ENCODE measurements at places on chromosomes 3 and 15. TPM values are rescaled to one million over a fixed set of nuclear protein-coding genes. Genes with fewer than 3 reads are reported as not detected.
A peak's percentile ranks its signal among the peaks of the same experiment; 100 is the strongest.

FGF12 gene
- 2.5 TPM for total RNA-seq

MYRIP gene
- total RNA-seq = 11.9 TPM

DNA sequence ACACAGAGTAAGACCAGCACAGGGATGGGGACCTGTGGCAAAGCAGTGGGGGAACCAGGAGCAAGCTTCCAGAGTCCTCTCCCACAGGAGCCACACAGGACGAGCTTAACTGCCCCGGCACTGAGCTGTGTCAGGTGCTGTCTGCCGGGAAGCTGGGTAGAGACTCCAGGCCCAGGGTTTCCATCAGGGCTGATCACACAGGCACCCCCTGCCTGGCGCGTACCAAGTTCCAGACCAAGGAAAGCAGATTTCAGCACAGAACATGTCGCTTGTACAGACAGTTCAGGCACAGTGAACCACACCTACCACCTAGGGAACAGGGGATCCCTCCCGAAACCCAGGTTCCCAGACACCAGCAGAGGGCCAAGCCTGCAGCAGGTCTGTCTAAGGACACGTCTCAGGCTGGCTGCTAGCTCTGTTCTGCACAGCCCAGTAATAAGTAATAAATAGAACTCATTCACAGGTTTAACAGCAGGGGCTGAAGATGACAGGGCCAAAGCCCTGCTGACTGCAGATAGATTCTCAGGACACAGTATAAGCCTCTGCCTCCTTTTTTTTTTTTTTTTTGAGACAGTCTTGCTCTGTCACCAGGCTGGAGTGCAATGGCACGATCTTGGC is 30.2 kb upstream of the OCA2 start:
- DNase-seq = no peak

DNA sequence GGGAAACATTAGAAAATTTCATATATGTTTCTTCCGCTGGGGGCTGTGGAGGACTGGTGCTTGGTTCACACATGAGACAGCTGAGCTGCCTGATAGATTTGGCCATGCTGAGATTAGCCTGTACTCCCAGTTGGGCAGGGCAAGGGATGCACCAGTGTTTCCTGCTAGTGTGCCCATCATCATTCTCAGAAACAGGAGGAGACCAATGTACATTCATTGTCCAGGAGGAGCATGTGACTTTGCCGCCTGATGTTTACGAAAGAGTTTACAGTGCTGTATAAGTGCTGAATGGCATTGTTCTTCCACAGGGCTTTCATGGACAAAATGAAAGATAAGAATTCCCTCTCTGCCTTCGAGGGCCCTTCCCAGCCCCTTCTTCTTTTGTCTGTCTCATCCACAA is 311.1 kb upstream of the THBS1 start:
- peak; percentile 32 for DNase-seq

- DNase-seq = no peak
Observed at GRCh38 chr3:28586325-28586724, 237.7 kb upstream of the AZI2 start.

DNA sequence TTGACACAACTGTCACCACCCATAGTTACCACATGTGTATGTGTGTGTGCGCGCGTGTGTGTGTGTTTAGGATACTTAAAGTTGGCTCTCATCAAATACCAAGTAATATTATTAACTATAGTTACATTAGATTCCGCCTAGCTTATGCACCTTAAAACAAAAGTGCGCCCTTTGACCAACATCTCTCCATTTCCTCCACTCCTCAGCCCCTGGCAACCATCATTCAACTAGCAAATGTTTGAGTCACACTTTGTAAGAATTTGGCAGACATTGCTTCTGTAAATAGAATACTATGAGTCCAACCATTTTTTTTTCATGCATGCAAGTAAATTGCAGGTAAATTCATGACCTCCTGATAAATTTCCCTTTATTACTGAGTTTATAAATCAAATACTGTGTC is 169.3 kb downstream of the GBE1 start:
- no peak for DNase-seq

PSTPIP1 gene
- total RNA-seq = not detected

DNA sequence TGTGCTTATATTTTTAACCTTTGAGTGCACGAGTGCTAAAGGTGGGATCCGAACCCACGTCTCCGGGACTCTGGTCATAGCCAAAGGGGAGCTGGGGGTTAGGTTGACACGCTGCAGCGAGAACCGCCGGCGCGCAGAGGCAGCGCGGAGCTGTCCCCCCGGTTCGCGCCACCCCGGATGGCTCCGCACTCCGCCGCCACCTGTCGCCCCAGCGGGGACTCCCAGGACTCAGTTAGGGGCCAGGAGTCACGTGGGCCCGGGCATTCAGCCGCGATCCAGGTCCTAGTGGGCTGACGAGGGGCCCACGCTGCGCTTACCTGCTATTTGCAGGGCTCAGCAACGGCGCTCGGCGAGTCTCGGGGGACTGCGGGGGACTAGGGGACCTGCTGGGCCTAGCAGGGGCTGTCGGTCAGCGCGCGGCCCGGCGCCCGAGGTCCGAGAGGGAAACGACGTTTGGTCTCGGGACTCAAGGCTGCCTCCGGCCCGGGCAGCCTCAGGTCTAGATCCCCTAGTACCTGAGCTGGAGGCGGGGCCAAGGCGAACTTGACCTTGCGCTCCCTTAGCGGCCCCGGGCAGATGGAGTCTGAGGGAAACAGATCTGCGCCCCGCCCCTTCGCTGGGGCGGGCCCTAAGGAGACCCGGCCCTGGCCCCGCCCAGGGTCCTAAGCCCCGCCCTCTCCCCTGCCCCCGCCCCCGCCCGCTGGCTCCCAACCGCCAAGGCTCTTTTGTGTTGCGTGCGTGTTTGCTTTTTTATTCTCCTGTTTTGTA is at the start of gene NMNAT3:
TSS of gene NMNAT3 (minus strand) at position 585 of the 768 bp plus-strand sequence. CDS start 50,248 bp downstream, outside the sequence.
- DNase-seq = peak; percentile 62

DNA sequence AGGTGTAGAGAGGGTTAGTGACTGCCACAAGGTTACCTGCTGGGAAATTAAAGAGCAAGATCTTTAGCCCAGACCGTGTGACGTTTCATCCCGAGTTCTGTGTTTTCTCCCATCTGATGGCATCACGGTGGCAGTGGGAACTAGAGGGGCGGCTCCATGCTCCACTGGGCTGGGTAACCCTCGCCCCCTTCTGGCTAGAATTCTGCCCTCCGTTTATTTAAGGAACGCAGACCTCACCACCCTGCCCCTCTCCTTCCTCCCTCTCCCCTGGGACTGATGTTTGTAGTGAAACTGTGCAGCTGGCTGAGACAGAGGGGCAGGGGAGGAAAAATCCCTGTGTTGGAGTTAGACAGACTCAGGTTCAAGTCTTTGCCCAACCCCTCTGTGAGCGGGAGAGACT is 65.6 kb downstream of the ITGA11 start:
- no peak for DNase-seq

COMMD4 gene
- 114 TPM for total RNA-seq

- peak; percentile 89 for DNase-seq
Observed at GRCh38 chr3:156826144-156826895, at the start of gene LEKR1. Gene LEKR1 (plus strand): TSS chr3:156826353. CDS start chr3:156829330, 2,977 bp downstream.

ADAMTS17 gene
- total RNA-seq = not detected

GRCh38 chr3:62577153-62577552 is 203.8 kb upstream of the FEZF2 start:
- no peak for DNase-seq

GRCh38 chr3:159245871-159246270 is 444.0 kb downstream of the MFSD1 start:
- DNase-seq = no peak

GRCh38 chr15:52486003-52486996 is 42.4 kb downstream of the MYO5A start:
- no peak for DNase-seq

GRCh38 chr3:108322352-108322751 is 26.0 kb downstream of the HHLA2 start:
- peak; percentile 18 for DNase-seq

DNA sequence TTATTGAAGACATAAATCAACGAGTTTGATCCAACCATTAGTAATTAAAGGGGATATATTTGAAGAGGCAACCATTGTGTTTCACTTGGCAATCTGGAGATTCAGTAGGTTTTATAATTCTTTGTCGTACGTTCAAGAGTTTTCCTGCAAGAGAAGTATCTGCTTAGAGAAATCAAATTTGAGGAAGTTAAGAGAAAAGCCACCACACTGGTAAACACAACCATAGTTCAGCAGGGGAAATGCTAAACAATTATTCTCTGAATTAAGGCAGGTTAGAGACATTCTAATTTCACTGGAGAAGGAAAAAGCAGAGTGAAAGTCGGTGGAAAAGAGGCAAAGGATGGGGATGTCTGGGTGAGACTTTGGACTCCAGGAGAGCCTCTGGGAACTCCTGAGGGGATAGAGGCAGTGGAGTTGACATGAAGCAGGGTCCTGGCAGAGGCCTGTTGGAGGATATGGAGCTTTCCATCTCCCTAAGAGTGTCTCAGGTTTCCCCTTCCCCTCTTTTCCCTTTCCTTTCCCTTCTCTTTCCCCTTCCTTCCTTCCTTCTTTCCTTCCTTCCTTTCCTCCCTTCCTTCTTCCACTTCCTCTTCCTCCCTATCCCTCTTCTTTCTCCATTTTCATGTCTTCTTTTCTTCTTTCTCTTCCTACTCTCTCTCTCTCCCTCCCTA is 26.5 kb downstream of the SPINK8 start:
- DNase-seq = no peak

GRCh38 chr3:142652826-142653292 is 56.7 kb downstream of the PLS1 start:
- no peak for DNase-seq

GRCh38 chr15:77988347-77989295 is 88.9 kb downstream of the TBC1D2B start:
- no peak for DNase-seq

- no peak for DNase-seq
Observed at GRCh38 chr3:19183584-19183983, 35.3 kb downstream of the KCNH8 start.

CMSS1 gene
- total RNA-seq = 60.6 TPM

DNA sequence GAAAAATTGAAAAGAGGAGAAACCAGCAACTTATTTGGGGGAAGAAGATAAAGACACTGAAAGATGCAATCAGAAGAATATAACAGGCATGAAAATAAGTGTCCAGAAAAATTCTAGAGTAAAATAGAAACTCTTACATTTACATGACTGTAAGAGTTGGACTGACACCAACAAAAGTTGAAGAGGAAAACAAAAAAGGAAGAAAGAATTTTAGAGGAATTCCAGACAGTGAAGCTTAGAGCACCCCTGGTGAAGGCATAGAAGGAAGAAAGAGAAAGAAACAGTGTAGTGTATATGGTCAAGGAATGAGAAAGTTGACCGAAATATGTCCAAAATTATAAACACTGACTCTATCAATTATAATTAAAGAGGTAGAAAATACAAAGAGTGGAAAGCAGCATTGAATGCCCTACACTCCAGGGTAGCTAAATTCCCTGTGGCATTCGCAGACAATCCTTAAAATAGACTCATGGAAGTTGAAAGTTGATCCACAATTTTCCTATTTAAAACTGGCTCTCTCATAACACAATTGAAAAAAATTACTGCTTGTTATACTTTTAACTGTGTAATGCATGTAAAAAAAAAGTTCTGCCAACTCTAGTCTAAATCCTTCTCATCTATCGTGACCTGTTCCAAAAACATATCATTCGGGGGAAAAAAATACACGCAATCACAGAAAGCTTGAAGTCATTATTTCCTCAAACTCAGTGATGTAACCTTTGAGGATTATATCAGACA is 102.6 kb upstream of the ABI3BP start:
- DNase-seq = no peak

GRCh38 chr3:39288300-39288808 is 8.5 kb upstream of the CX3CR1 start:
- DNase-seq = peak; percentile 79

GRCh38 chr15:62737551-62737950 is 305.0 kb upstream of the TPM1 start:
- DNase-seq = no peak

SHC4 gene
- not detected for total RNA-seq

DNA sequence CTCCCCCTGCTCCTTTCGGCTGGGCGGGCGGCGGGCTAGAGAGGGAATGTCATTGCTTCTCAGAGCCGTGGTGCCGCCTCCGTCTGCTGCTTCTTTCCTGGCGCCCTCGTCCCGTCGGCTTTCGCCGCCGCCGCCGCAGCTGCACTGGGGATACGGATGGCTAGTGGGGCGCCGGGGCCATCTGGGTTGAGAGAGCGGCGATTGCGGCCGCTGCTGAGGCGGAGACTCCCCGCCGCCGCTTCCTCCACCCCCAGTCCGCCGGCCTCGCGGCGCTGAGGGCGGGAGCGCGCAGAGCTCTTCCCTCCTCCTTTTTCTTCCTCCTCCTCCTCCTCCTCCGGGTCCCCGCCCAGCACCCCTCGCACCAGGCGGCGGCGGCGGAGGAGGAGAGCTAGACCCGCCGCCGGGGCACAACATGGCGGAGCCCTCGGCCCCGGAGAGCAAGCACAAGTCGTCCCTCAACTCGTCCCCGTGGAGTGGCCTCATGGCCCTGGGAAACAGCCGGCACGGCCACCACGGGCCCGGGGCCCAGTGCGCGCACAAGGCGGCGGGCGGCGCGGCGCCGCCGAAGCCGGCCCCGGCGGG is at the start of gene STT3B:
TSS of gene STT3B (plus strand) at position 339 of the 582 bp plus-strand sequence. CDS start at position 413, 74 bp downstream.
- DNase-seq = no peak

ENTPD3 gene
- total RNA-seq = not detected
